ENCODE measurements at places on chromosomes 6 and 20.
A peak's percentile ranks its signal among the peaks of the same experiment; 100 is the strongest.

- no peak for DNase-seq
Observed at GRCh38 chr6:14121936-14122344, 4.4 kb downstream of the CD83 start.

GRCh38 chr6:42331019-42331418 is 113.4 kb upstream of the MRPS10 start:
- no peak for DNase-seq

DNA sequence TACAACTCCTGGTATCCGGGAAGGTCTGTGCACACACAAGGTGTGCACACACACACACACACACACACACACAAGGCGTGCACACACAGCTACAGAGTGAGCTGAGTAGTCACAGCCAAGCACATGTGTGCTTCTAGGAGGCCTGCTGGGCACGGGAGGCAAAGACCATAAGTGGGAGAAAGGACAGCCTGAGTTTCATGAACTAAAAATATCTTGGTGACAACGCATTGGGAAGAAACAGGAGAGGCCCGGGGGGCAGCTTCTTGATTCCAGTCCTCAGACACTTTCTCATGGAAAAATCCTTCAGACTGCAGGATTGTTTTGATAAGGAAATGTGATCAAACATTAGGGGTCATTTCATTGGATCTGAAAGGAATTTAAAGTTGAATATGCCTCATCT is 2.6 kb downstream of the TRAF3IP2 start:
- no peak for DNase-seq

DNA sequence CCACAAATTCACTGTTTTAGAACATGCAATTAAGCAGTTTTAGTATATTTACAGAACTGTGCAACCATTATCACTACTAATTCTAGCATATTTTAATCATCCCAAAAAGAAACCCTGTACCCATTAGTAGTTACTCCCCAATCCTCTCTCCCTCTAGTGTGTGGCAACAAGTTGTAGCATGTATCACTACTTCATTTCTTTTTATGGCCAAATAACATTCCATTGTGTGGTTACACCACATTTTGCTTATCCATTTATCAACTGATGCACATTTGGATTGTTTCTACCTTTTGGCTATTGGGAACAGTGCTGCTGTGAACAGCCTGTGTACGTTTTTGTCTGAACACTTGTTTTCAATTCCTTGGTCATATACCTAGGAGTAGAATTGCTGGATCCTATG is 31.5 kb upstream of the FKBP1A start:
- no peak for DNase-seq

GRCh38 chr6:170151321-170151771 is 139.5 kb downstream of the DLL1 start:
- DNase-seq, result no peak

GRCh38 chr6:107490566-107491137 is 735 bp downstream of the SOBP start:
- DNase-seq, result no peak

DNA sequence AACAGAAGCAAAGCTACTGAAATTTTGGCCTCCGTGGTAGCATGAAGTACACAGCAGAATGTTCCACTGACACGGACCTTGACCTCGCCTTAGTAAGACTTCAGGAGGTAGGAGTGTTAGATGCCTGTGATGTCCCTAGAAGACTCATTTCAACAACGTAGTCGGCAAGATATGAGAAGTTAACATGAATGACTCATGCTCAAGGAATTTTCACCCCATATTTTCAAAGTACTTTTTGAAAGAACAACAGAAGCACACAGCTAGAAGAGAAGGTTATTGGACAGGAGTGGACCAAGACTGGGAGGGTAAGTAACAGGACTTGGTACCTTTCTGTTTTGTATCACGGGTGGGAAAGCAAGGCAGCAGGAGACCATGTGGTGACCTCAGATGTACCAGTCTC is 78.0 kb downstream of the DZANK1 start:
- peak; percentile 31 for DNase-seq

GRCh38 chr20:4812641-4813075 is 90.9 kb downstream of the PRND start:
- DNase-seq, result no peak

- no peak for DNase-seq
Observed at GRCh38 chr20:58822149-58822548, 28.6 kb downstream of the GNAS-AS1 start.

DNA sequence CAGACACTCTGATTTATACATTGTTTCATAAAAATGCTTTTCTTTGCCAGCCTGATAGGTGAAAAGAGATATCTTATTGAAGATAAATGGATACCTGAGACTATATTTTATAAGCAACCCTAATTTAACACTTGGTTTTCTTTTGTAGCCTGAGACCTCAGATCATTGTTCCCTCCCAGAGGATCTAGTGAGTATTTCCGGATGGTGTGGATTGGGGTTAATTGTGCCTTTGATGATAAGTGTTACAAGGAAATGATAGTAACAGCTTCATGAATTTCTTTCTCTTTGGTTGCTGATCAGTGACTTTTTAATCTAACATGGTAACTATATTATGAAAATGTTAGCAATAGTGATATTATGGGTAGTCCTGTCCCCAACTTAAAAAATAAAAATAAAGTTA is 30.4 kb downstream of the KDM1B start:
- no peak for DNase-seq

- DNase-seq, result no peak
Observed at GRCh38 chr6:164102693-164103092, 688.2 kb downstream of the QKI start.

- DNase-seq, result no peak
Observed at GRCh38 chr6:117317261-117317660, 51.9 kb downstream of the VGLL2 start.

DNA sequence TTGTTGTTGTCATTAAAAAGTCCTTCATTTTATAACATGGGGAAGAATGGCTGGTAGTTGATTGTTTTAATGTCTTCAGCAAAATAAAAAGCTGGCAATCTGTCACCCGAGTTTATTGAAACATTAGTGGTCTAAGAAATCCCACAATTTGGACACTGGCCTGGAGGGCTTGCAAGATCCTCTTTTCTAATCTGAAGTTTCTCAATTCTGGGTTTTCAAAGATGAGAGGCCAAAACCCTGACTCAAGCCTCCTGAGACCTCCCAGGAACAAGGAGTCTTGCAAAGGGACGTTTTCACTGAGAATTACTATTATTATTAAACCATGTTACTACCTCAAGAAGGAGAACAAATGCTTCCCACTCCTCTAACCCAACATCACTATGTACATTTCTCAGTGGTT is 19.5 kb downstream of the MAP1LC3A start:
- no peak for DNase-seq

GRCh38 chr6:6856538-6857523 is 250.9 kb upstream of the RREB1 start:
- DNase-seq, result no peak

DNA sequence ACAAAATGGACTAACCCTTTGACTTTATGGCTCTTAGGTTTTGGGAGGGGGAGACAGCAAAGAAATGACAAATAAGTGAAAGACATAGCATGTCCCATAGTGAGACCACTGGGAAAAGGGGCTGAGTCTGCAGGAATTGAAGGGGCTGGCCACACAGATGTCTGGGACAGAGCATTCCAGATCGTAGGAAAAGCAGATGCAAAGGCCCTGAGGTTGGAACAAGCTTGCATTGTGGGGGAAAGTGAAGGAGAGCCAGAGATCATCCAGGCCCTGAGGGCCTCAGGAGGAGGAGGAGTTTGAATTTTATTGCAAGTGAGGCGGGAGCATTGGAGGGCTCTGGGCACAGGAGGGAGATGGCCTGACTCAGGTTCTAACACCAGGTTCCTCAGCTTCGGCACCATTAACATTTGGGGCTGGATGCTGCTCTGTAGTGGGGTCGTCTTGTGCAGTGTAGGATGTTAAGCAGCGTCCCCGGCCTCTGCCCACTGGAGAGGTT is 97.5 kb downstream of the CEBPB start:
- no peak for DNase-seq

All from AG04449 (cell line).